ENCODE measurements at places on chromosomes 6 and 20. TPM values are rescaled to one million over a fixed set of nuclear protein-coding genes. Genes with fewer than 3 reads are reported as not detected.

PEDS1 gene
- 14.4 TPM for total RNA-seq

SLC44A4 gene
- total RNA-seq: 0.22 TPM

WFDC2 gene
- 1.8 TPM for total RNA-seq

ADGRF4 gene
- total RNA-seq: not detected

NRM gene
- 29.6 TPM for total RNA-seq

MRPS18A gene
- total RNA-seq: 69.7 TPM

GSTA3 gene
- total RNA-seq: not detected

C20orf141 gene
- not detected for total RNA-seq

GSTA2 gene
- total RNA-seq: not detected

- peaks cover 69% of the 10 kb centered on the region for H3K4me1 ChIP-seq
- peak overlapping the region; percentile 23 for H3K27ac ChIP-seq
- no peaks in the 10 kb centered on the region for H3K36me3 ChIP-seq
- no peaks in the 10 kb centered on the region for H3K27me3 ChIP-seq
- peak overlapping the region; percentile 6 for H3K4me3 ChIP-seq
Observed at GRCh38 chr6:21831521-21832291, 238.2 kb downstream of the SOX4 start.

- no peak for DNase-seq
- H3K4me3 ChIP-seq: peak overlapping the region; percentile 77
- peaks cover 12% of the 10 kb centered on the region for H3K36me3 ChIP-seq
- H3K27ac ChIP-seq: no peak overlapping the region
- no peaks in the 10 kb centered on the region for H3K27me3 ChIP-seq
Observed at GRCh38 chr20:38871560-38871953, 54.7 kb upstream of the FAM83D start.

- H3K36me3 ChIP-seq: peaks cover 7% of the 10 kb centered on the region
- H3K4me3 ChIP-seq: peak overlapping the region; percentile 54
- no peaks in the 10 kb centered on the region for H3K27me3 ChIP-seq
- peak overlapping the region; percentile 63 for H3K27ac ChIP-seq
- no peak for DNase-seq
Observed at GRCh38 chr6:135008941-135009290, 45.7 kb downstream of the HBS1L start.

DNA sequence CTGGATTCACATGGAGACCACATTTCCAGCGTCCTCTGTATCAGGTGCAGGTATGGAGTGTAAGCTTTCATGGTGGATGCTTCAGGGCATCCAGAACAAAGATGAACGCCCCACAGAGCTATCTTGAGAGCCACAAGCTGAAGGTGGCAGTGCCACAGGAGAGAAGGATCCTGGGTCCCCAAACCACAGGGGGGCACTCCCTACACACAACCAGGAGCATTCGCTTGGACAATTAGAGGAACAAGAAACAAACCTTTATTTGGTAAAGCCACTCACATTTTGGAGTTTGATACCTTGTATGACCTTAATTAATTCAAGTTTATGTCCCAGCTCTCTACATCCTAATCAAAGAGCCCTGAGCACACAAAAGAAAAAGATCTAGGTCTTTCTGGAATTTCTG lies 406.3 kb downstream of the PREX1 start:
- H3K36me3 ChIP-seq: no peaks in the 10 kb centered on the region
- DNase-seq: no peak
- no peaks in the 10 kb centered on the region for H3K4me1 ChIP-seq
- H3K27me3 ChIP-seq: peaks cover 15% of the 10 kb centered on the region

GRCh38 chr6:127900935-127901334 lies at the start of gene THEMIS:
TSS of gene THEMIS (minus strand) at chr6:127901058. CDS start at chr6:127900932, 126 bp downstream.
- H3K36me3 ChIP-seq: peaks cover 6% of the 10 kb centered on the region
- H3K27ac ChIP-seq: peak within 1 kb of the TSS; percentile 99
- H3K4me3 ChIP-seq: peak within 1 kb of the TSS; percentile 95

DNA sequence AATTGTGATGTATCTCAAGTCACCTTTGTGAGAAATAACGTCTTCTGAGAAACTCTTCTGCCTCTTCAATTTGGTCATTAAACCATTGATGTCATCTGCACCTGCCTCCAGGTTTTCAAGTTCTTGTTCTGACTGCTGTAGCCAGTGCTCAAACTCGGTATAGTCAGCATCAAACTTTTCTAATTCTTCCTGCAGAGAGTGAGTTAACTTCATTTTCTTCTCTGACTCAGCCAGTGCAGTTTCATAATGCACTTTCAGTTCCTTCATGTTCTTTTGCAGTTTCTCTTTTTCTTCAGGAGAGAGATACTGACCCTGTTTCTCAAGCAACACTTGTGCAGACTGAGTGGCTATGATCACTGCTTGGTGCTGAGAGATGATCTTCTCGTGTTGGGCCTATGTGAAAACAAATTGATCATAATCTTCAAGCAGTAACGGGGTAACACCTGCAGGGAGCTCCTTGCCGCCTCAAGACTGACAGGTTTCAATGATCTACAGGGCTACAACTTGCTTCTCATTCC lies 48.8 kb downstream of the DST start:
- H3K36me3 ChIP-seq: no peaks in the 10 kb centered on the region
- peak; percentile 52 for DNase-seq
- no peaks in the 10 kb centered on the region for H3K27me3 ChIP-seq
- peaks cover 31% of the 10 kb centered on the region for H3K4me1 ChIP-seq

GRCh38 chr20:48897305-48898010 lies 24.1 kb upstream of the ARFGEF2 start:
- no peak overlapping the region for H3K4me3 ChIP-seq
- H3K27ac ChIP-seq: no peak overlapping the region
- no peak for DNase-seq
- no peaks in the 10 kb centered on the region for H3K36me3 ChIP-seq

DNA sequence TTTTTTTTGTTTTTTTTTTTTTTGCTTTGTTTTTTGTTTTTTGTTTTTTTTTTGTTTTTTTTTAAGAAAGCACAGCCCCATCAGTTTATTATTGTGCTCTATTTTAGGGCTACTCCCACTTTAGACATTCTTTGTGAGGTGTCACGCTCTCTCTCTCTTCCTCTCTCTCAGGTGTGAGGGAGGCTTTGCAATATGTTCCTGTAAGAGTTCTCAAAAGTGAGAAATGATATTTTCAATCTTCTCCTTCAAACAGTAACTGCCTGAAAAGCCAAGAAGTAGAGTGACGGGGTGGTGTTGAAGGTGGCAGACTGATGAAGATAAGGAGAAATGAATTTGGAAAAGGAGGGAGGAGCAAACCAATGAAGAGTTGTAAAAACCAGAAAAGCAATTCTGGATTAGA lies 28.3 kb upstream of the HDAC2 start:
- no peaks in the 10 kb centered on the region for H3K36me3 ChIP-seq
- H3K4me3 ChIP-seq: no peak overlapping the region
- no peak overlapping the region for H3K27ac ChIP-seq
- peaks cover 16% of the 10 kb centered on the region for H3K27me3 ChIP-seq
- DNase-seq: no peak
- H3K4me1 ChIP-seq: peaks cover 5% of the 10 kb centered on the region

DNA sequence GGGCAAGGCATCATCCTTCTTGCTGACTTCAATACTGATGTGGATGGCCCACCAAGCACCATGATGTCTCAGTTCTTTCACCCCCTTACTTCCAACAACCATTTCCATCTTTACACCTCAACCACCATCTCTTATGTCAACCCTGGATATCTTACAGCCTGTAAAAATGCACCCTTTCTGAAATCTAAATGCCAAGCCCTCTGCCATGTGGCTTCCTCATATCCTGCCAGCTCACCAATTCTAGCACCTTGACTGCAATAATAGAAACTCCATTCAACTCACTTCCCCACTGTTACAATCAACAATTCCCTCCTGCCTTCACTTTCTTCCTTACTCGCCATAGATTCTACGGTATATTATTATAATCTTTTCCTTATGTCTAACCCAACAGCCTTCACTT lies 57.9 kb downstream of the LY86 start:
- no peak overlapping the region for H3K4me3 ChIP-seq
- peaks cover 11% of the 10 kb centered on the region for H3K4me1 ChIP-seq
- no peak overlapping the region for H3K27ac ChIP-seq
- H3K36me3 ChIP-seq: peaks cover 8% of the 10 kb centered on the region

- H3K27me3 ChIP-seq: no peaks in the 10 kb centered on the region
- H3K4me3 ChIP-seq: peak overlapping the region; percentile 95
- H3K4me1 ChIP-seq: peaks cover 41% of the 10 kb centered on the region
- H3K36me3 ChIP-seq: no peaks in the 10 kb centered on the region
Observed at GRCh38 chr20:33667245-33667675, 517 bp downstream of the ACTL10 start.

DNA sequence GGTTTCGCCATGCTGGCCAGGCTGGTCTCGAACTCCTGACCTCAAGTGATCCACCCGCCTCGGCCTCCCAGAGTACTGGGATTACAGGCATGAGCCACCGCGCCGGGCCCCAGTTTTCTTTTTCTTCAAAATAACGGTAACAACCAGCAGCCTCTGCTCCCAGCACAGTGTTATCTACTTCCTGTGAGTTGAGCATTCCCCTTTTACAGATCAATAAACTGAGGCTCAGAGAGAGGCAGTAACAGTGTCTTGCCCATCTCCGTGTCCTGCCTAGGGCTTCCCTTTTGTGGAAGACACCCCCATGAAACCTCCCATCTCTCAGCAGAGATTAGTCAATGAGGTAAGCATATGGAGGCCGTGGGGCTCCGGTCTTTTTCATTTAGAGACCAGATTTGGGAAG lies 29.6 kb downstream of the BPIFB1 start:
- no peak for DNase-seq
- H3K4me1 ChIP-seq: no peaks in the 10 kb centered on the region
- no peak overlapping the region for H3K4me3 ChIP-seq
- no peaks in the 10 kb centered on the region for H3K36me3 ChIP-seq

DNA sequence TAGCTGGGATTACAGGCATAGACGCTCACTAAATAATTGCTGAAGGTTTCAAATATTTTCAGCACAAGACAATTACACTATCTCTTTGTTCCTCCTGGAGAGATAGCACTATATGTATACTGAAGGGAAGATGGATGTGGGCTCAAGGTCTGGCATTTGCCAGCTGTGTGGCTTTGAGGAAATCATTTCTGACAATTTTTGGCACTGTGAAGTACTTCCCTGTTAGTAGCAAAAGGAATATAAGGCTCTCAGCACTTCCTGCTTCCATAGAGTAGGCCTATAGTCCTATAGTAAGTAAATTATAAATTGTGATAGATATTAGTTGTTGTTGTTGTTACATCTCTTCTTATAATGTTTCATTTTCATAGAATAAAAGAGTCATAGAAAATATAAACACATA lies 271.1 kb downstream of the SAMD5 start:
- no peaks in the 10 kb centered on the region for H3K36me3 ChIP-seq
- H3K4me1 ChIP-seq: no peaks in the 10 kb centered on the region

DNA sequence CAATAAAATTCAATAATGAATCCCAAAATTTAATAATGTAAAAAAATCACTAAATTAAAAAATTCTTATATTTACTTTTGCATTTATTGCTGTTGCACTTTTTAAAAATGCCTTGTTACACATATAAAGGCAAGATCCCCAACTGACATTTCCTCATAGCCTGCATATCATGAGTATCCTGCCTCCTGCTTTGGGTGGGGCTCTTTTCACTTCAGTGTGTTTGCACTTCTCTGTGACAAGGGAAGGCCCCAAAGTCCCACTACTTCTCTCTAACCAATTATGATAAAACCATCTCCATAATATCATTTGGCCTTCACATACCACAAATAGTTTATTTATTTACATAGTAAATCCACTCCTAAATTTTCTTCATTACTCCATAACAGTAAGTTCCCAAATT lies 446.1 kb upstream of the MARCKS start:
- H3K27me3 ChIP-seq: no peaks in the 10 kb centered on the region
- no peak for DNase-seq

DNA sequence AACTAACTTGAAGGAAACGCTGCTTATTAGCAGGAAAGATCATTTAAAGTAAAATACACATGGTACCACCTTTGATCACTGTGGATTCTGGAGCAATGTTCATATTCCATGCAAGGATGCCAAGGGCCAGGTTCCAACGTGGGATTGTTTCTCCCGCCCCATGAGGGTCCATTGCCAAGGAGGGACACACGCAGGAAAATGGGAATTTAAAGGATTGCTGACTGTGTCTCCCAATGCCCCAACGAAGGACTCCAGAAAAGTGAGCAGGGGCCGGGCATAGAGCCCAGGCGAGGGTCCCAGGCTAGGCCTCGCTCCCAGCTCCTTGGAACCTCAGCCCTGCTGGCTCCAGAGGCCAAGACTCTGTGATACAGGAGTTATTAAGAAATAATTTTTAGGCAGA lies 111.2 kb downstream of the DACT2 start:
- no peak for DNase-seq
- H3K27ac ChIP-seq: no peak overlapping the region
- no peaks in the 10 kb centered on the region for H3K27me3 ChIP-seq
- no peak overlapping the region for H3K4me3 ChIP-seq
- H3K36me3 ChIP-seq: peaks cover 1% of the 10 kb centered on the region
- H3K4me1 ChIP-seq: no peaks in the 10 kb centered on the region

GRCh38 chr20:25247956-25248785 lies at the start of gene PYGB:
TSS of gene PYGB (plus strand) at chr20:25248085. CDS start at chr20:25248179, 94 bp downstream.
- H3K4me3 ChIP-seq: peak within 1 kb of the TSS; percentile 94
- peak within 1 kb of the TSS; percentile 92 for H3K27ac ChIP-seq
- DNase-seq: peak; percentile 80
- H3K4me1 ChIP-seq: peaks cover 59% of the 10 kb centered on the region
- H3K27me3 ChIP-seq: peaks cover 7% of the 10 kb centered on the region
- peaks cover 2% of the 10 kb centered on the region for H3K36me3 ChIP-seq

DNA sequence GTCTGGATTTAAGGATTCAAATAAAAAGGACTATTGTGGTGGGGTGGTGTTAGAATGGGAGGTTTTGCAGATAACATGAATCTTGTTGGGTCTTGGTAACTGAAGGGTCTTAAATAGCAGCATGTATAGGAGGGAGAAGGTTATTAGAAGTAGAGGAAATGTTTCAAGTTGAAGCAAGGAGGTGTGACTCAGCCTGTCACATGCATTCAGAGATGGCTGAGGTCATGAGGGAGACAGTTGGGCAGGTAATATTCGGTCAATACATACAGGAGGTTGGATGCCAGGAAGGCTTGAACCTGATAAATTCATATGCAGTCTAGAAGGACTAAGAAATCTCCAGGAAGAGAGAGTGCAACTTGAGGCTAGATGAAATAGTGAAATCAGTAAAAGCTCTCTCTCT lies 6.1 kb downstream of the KLHL31 start:
- no peaks in the 10 kb centered on the region for H3K36me3 ChIP-seq
- DNase-seq: no peak
- H3K4me3 ChIP-seq: no peak overlapping the region
- no peaks in the 10 kb centered on the region for H3K4me1 ChIP-seq
- H3K27ac ChIP-seq: no peak overlapping the region
